ENCODE measurements at places on chromosomes 6 and 20. TPM values are rescaled to one million over a fixed set of nuclear protein-coding genes. Genes with fewer than 3 reads are reported as not detected.

- DNase-seq = no peak
Measured at GRCh38 chr20:38665506-38666285, 58.6 kb upstream of the SLC32A1 start.

DNA sequence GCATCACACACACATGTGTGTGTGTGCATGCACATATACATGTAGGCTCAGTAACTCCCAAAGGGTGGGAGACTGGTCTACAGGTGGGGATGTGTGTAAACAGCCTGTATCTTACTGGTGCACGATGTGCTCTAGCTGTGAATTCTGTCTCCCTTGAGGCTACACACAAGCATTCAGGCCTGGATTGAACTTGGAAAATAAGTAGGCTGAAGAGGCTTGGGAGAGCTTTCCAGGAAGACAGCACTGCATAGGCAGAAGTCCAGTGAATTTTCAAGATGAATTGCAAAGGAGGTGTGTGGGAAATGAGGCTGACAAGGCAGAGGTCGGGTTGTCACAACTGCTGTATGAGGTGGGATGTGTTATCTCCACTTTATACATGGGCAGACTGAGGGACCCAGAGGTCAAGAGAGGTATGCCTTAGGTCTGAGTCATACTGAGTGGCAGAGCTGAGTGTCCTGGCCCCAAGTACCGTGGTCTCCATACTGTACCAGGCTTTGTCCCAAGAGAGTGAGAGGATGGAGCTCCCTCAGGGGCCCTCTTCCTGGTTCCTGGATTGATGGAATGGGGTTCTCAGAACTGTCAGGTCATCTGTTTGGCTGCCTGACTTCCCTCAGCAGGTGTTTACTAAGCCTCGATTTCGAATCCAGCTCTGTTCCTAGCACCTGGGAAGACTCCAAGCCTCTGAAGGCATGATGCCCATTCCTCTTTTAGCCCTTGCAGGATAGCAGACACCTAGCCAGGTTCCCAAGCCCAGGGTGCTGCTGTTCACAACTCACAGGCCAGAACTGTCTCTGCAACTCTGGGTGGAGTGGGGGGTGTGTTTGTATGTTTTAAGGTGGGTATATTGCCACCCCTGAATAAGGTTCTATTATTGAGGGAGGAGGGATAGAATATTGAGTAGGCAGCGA lies 14.4 kb downstream of the SNPH start:
- no peak for DNase-seq

DNA sequence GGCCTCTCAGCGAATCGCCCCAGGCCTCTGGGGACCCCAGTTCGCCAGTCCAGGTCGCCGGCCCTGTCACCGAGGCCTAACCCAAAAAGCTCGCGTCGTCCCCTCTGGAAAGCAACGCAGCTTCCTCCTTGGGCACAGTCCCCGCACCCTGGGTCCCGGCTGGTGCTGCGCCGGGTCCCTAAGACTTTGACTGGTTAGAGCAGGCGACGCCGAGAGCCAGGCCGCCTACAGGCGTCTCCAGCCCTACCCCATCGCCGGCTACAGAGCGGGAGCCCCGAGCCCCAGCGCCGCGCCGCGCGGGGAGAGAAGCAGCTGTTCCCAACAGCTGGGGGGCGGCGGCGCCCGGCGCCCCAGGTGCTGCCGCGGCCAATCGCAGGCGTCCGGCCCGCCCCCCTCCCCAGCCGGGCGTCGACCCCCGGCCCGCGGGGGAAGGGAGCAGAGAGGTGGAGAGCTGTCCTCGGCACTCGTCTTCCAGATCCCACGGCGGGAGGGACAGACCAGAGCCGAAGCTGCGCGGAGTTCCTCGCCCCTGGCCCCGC lies 540 bp upstream of the RBM24 start:
- peak; percentile 93 for DNase-seq

DNA sequence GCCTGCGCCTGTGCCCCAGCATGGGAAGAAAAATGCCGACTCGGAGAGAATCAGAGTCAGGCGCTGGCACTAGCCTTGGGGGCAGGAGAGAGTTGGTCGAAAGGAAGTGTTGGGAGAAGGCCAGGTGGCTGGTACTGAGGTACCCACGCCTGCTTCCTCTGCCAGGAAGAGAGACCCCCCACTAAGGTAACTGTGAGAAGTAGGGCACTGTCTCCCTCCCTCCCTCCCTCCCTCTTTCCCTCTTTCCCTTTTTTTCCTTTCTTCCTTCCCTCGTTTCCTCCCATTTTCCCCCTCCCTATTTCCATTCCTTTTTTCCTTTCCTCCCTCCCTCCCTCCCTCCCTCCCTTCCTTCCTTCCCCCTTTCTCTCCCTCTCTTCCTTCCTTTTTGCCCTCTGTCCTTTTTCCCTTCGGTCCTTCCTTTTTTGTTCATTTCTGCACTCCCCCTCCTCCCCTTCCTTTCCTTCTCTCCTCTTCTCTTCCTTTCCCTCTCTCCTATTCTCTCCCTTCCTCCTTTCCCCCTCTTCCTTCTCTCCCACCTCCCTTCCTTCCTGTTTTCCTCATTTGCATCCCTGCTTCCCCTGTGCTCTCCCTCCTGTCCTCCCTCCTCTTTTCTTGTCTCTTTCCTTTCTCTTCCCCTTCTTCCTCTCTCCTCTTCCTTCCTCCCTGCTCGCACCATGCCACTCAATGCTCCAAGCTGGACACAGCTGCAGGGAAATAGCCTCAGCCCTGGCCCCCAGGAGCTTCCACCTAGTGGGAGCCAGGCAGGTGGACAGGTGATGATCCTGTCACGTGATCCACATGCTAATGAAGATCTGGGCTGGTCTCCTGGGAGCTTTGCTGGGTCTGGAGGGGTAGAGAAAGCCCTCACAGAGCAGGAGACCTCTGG lies 148.0 kb downstream of the DHX35 start:
- DNase-seq = no peak

DNA sequence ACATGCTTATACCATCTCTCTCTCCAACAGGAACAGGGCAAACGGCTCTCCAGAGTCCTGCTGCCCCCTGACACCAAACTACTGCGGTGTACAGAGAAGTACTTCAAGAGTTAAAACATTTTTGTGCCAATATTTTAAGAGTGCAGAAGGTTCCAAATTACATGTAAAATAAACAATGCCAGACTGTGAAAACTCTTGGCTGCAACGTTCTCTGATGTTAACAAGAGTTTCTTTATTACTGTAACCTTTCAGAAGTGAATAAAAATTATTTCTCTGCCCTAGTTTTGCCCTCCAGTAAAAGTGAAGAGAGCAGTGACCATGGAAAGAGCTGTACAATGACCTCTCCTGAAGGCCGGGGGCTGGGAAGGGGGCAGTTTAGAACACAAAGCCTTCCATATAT lies 41.4 kb upstream of the FAM83C start:
- no peak for DNase-seq

- no peak for DNase-seq
Measured at GRCh38 chr6:28738396-28738765, 185.4 kb downstream of the TRIM27 start.

DNA sequence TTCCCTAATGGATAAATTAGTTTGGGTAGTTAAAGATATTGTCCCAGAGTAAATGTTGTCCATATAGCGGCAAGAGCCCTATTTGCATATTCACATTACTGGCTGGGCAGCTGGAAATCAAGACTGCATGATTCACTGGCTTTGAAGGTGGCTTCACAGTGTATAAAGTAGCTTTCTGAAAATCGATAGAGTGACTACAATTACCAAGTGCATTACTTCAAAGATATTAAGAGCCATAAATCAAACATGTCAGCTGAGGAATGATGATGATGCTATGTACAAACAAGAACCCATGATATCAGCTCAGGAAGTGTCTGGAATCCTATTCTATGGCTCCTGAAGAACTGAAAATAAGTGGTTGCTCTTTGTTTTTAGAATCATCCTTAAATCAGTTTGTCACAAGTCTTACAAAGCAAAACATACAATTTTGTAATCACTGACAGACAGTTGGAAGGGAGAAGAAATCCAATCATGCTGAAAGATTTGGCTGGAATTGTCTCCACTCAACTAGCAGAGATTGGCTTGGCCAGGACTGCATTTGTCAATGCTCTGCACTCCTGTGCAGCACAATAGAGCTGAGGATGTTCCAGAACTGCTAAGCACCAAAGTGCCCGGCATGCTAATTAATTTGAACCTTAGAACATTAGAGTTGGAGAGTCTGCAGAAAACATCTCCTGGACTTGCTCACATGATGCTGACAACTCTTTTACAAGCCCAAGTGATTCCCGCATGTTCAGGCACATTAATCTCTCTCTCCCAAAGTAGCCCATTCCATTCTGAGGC lies 77.9 kb upstream of the B3GAT2 start:
- DNase-seq = no peak

DNA sequence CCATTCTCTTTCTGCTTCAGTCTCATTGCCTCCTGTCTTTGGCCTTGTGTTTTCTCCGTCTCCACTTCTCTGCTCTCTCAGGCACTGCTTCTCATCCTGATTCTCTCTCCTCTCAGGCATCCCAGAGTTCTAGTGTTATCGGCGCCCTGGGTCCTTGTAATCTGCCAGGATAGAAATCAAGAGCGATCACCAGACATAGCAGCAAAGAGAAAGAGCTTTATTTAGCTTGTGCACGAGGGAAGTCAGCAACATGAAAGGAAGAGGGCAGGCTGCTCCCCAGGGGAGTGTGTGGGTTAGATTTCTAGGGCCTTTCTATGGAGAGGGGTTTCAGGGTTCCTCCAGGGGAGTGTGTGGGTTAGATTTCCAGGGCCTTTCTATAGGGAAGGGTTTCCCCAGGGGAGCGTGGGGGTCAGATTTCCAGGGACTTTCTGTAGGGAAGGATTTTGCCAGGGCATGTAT lies 32.5 kb downstream of the SUN5 start:
- DNase-seq = peak; percentile 3

DNA sequence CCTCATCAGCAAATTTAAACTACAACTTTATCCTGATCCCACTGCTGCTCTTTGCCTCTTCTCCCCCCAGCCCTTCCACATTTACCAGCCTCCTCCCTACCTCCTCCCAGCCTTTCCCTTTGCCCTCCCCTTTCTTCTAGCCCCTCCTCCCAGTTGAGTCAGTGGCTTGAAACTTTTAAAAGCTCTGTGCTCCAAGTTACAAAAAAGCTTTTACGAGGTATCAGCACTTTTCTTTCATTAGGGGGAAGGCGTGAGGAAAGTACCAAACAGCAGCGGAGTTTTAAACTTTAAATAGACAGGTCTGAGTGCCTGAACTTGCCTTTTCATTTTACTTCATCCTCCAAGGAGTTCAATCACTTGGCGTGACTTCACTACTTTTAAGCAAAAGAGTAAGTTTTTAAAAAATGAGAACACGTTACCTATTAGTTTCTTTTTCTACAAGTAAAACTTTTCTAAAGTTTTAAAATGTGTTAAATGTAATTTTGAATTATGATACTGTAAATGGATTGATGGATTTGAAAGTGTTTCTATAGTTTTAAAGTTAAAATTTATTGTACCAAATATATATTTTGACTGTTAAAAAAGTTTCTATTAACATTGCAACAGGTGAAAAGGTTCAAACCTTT lies at the start of gene GJA1:
Gene GJA1, plus strand, starts transcription at position 203 of the 626 bp plus-strand sequence. CDS start 11,202 bp downstream, outside the sequence.
- peak; percentile 27 for DNase-seq

- no peak for DNase-seq
Measured at GRCh38 chr6:150560004-150560883, 39.4 kb upstream of the PLEKHG1 start.

GRCh38 chr20:5785146-5785545 lies 34.9 kb downstream of the SHLD1 start:
- DNase-seq = no peak

DNA sequence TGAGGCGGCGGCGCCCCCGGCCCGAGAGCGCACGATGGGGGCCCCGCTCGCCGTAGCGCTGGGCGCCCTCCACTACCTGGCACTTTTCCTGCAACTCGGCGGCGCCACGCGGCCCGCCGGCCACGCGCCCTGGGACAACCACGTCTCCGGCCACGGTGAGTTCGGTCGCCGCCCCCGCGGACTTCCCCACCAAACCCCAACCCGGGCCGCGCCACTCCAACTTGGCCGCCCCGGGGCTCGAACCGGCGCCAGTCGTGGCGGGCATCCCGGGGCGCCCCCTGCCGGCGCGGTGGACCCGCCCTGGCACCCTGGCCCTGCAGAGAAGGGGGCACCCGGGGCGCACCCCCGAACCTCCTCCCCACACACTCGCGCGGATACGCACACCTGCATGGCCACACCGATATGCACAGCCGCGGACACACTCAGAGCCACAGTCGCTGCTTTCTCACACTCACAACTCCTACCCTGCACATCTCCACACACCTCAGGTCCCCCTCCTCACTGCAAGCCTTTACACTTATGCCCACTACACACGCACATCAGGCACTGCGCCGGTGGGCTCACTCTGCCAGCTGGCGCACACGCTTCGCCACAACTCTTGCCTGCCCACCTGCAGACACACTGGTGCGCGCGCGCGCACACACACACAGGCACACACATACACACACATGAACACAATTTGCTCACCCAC lies 535 bp downstream of the VSTM2L start:
- no peak for DNase-seq

DNA sequence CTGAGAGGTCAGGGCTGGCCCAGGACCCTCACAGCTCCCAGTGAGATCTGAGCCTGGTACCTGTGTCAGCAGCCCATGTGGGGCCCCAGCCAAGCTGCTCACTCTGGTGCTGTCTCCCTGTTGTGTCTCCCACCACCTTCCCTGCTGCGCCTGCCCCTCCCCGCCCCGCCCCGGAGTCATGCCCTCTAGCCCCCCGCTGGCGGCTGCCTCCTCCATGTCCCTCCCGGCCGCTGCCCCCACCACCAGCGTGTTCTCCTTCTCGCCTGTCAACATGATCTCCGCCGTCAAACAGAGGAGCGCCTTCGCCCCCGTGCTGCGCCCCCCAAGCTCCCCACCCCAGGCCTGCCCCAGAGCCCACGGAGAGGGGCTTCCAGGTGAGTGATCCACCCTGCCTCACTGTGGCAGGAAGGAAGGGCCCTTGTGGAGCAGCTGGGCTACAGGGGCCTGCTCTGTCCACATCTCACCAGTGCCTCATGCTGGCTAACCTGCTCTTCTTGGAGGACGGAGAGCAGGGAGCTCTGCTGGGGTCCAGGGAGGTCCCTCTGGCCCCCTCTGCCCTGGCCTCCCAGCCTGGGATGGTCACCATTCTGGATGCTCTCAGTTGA lies 44.9 kb downstream of the CPXM1 start:
- no peak for DNase-seq

Gene CLDN20
- not detected for total RNA-seq

Gene BANF2
- not detected for total RNA-seq

Gene MAFB
- 0.37 TPM for total RNA-seq
